Mammary microvascular endothelial cell (primary cell): ENCODE measurements at places on chromosomes 6 and 20. TPM values are rescaled to one million over a fixed set of nuclear protein-coding genes. Genes with fewer than 3 reads are reported as not detected.

Gene FAM217A
- total RNA-seq = not detected in 2 replicates

Gene FRK
- under 0.01 TPM in 1 of 2 replicates, not detected in the other for total RNA-seq

Gene NOTCH4
- 89.3 and 98.6 TPM in 2 replicates for total RNA-seq

Gene TXLNB
- total RNA-seq = 0.53 and 0.64 TPM in 2 replicates

Gene RCAN2
- total RNA-seq = 0.80 and 1.3 TPM in 2 replicates

Gene HDDC2
- total RNA-seq = 20.0 and 24.2 TPM in 2 replicates

Gene MCHR2
- total RNA-seq = not detected in 2 replicates

Gene C6orf15
- total RNA-seq = not detected in 2 replicates

Gene TCF21
- not detected in 2 replicates for total RNA-seq

Gene RAB23
- total RNA-seq = 10.1 and 11.1 TPM in 2 replicates

Gene MAP3K7
- total RNA-seq = 13.5 and 18.2 TPM in 2 replicates

Gene ULBP2
- total RNA-seq = 19.0 and 21.4 TPM in 2 replicates

Gene BMP7
- not detected in 2 replicates for total RNA-seq

Gene BFSP1
- total RNA-seq = 3.3 and 8.7 TPM in 2 replicates

Gene ABHD16B
- not detected in 2 replicates for total RNA-seq

Gene SCAND1
- 119 and 138 TPM in 2 replicates for total RNA-seq

Gene NRM
- total RNA-seq = 18.4 and 18.5 TPM in 2 replicates

Gene GSTA4
- 21.2 and 23.8 TPM in 2 replicates for total RNA-seq

Gene BRD2
- 98.5 and 99.9 TPM in 2 replicates for total RNA-seq
